ENCODE measurements at places on chromosomes 1 and 21.

GRCh38 chr1:209621286-209621685, 30.9 kb downstream of the LAMB3 start:
- DNase-seq: no peak

DNA sequence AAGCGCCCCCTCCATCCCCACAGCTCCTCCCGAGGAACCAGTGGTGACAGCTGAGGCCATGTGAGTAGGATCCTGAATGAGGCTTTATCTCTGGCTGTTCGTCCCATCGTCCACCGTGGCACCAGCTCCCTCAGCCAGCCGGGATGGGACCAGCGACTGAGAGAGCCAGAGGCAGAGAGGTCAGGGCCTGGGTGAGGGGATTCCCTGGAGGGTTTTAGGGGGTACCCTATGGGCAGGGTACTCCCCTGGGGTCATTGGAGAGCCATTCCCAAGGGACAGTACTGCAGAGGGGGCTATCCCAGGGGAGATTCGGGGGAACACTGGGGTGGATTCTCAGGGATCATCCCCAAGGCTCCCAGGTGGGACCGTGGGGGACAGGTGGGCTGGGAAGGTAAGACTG, 2.4 kb downstream of the TMEM125 start:
- DNase-seq: no peak

- DNase-seq: no peak
Measured at GRCh38 chr1:110375490-110375889, 15.3 kb downstream of the SLC16A4 start.

GRCh38 chr1:223233410-223234169, 90.5 kb upstream of the TLR5 start:
- DNase-seq: peak; percentile 59

- no peak for DNase-seq
Measured at GRCh38 chr1:208054485-208054884, 143.6 kb upstream of the CD34 start.

GRCh38 chr21:40454057-40454456, 392.9 kb downstream of the DSCAM start:
- no peak for DNase-seq

- no peak for DNase-seq
Measured at GRCh38 chr1:228646717-228647522, 88.4 kb upstream of the RHOU start.
